ENCODE measurements at places on chromosomes 1 and 21.

DNA sequence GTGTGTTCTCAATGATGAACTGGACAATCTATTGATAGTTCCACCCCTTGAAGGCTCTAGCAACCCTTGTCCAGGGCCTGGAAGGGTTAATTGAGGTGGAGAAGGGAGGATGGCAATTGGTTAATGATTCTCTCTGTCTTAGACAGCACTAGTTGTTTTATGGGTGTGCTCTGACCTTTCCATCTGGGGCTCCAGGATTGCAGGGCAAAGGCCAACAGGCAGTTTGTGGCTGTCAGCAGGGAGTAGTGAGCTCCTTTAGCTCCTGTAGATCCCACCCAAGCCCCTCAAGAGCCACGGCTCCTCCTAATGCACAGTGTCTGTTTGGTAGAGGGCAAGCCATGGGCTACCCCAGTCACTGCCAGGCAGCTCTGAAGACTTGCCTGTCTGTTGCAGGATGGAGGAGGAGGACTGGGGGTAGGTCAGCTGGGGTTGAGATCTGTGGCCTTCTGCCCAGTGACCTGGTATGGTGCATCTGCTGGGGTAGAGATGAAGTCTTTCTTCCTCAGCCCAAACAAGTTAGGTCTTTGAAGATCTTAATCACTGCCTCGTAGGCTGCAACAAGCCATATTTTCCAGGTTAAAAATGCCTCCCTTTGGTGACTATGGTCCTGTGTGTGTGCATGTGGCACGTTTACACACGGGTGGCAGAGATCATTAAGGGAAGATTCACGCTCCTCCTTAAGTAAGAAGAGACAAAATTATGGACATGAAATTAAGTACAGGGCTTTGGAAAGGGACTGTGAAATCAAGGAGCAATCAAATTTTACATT lies 7.7 kb downstream of the MROH7 start:
- no peak for DNase-seq

- no peak for DNase-seq
Measured at GRCh38 chr21:35316933-35317332, 267.8 kb upstream of the RUNX1 start.

DNA sequence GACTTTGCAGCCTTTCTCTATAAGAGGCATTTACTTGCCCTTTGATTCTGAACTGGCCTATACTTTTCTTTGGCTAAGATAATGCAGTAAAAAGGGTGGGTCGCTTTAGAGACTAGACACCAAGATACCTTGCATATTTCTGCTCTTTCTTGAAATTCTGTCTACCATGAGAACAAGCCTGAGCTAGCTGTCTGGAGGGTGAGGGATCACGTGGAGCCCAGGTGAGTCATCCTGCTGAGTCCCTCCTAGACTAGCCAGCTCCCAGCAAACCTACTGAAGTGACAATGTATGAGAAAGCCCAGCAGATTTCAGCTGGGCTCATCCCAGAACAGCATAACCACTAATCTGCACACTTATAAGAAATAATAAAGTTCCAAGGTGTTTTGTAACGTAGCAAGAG lies 408.0 kb upstream of the KAZN start:
- DNase-seq: no peak

DNA sequence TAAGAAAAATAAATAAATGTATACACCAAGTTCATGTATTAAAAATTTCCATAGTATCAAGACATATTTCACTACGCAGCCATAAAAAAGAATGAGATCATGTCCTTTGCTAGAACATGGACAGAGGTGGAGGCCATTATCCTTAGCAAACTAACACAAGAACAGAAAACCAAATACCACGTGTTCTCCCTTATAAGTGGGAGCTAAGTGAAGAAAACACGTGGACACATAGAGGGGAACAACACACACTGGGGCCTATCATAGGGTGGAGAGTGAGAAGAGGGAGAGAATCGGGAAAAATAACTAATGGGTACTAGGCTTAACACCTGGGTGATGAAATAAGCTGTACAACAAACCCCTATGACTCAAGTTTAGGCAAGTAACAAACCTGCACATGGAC lies 552.4 kb upstream of the PBX1 start:
- DNase-seq: no peak

GRCh38 chr1:20194224-20194623 lies 7.9 kb upstream of the PLA2G2C start:
- DNase-seq: no peak

DNA sequence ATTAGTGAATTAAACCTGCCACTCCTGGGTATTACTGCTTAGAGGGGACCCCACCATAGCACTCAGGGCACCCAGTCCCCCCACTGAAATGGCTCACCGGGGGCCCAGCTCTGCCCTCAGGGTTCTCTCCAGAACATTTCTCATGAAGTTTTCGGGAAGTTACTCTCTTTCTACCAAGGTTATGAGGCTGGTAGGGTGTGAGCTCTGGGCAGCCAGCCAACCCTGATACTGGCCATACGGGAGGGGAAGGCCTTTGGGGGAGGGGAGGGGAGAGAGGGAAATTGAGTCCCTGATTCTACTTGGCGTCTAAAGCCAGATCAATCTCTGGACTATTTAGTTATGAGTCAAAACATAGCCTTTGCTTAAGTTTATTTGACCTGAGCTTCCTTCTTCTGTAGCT lies 12.9 kb upstream of the PDE9A start:
- no peak for DNase-seq

DNA sequence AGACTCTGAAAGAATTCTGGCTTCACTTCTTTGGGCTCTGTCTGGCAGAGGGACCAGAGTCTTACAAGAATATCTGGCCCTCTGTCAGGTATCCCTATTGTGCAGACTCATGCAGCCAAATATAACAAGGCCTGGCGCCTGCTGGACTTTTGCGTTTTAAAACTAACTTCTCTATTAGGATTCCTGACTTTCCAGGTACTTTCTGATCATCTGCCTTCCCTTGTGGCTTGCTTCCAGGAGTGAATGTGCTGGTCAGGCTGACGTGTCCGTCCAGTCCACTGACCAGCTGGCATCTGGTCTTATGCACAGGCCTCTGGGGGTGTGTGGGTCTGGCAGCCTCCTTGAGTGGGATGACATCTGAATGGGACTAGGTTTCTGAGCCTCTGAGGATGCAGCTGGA lies 8.6 kb upstream of the RAB29 start:
- DNase-seq: no peak

DNA sequence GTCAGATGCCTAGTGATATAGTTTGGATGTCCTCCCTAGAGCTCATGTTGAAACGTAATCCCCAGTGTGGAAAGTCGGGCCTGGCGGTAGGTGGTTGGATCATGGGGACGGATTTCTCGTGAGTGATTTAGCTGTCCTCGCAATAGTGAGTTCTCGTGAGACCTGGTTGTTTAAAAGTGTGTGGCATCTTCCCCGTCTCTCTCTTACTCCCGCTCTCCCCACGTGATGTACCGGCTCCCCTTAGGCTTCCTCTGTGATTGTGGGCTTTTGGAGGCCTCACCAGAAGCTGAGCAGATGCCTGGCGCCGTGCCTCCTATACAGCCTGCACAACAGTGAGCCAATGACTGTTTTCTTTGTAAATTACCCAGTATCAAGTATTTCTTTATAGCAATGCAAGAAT lies 264.5 kb downstream of the TTLL7 start:
- DNase-seq: no peak

GRCh38 chr1:19775317-19775716 lies 24.4 kb downstream of the TMCO4 start:
- no peak for DNase-seq

DNA sequence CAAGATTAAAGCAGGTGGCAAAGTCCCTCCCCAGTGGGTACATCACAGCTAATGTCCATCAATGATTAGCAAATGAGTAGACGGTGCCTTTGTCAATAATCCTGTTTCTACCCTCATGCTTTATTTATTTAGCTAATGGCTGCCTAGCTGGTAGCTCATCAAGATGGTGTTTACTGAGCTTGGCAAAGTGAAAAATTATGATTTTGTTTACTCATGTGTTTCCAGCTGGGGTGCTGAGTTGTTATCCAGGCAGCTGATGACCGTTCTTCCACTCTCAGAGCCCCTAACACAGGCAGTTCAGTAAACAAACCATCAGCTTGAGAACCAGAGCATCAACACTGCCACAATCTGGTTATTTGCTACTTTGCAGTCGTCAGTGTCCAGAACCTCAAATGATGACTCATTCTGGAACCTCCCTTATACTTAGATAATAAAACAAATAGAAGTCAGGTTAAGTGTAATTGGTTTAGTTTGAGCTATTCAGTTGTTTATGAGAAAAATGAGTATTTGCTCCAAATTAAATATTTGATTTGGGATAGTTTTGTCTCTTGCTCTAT lies 163.9 kb downstream of the ST6GALNAC5 start:
- DNase-seq: no peak

All from CD4-positive, alpha-beta T cell treated with Interleukin-21 for 1 hour (primary cell).